ENCODE measurements at places on chromosomes 11 and 22. TPM values are rescaled to one million over a fixed set of nuclear protein-coding genes. Genes with fewer than 3 reads are reported as not detected.

DKK3 gene
- 263 TPM for total RNA-seq

CD3D gene
- total RNA-seq, result not detected

GSTT2 gene
- total RNA-seq, result not detected

PRSS23 gene
- 157 TPM for total RNA-seq

NAV2 gene
- total RNA-seq, result 32.3 TPM

LMO1 gene
- not detected for total RNA-seq

ELP4 gene
- total RNA-seq, result 20.3 TPM

DEFB131B gene
- total RNA-seq, result not detected

USP2 gene
- 1.7 TPM for total RNA-seq

GRCh38 chr11:62656796-62657429, 3.8 kb upstream of the INTS5 start:
- no peak for DNase-seq

- DNase-seq, result no peak
Observed at GRCh38 chr11:68933605-68934320, 30.1 kb downstream of the IGHMBP2 start.

- DNase-seq, result peak; percentile 59
Observed at GRCh38 chr22:19962909-19963806, 21.5 kb upstream of the TXNRD2 start.

DNA sequence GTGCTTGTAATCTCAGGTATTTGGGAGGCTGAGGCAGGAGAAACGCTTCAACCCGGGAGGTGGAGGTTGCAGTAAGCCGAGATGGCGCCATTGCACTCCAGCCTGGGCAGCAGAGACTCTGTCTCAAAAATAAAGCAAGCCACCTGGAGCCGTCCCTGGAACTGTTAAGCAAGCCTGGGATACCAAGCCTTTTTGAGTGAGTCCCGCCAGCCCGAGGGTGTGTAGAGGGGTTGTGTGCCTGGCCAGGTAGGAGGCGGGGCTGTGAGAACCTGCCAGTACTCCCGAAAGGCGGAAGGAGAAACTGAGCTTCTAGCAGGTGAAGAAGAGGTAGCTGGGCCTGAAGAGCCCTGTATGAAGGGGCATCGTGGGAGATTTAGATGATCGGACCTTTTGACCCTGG, 52.4 kb downstream of the TRIOBP start:
- DNase-seq, result no peak

DNA sequence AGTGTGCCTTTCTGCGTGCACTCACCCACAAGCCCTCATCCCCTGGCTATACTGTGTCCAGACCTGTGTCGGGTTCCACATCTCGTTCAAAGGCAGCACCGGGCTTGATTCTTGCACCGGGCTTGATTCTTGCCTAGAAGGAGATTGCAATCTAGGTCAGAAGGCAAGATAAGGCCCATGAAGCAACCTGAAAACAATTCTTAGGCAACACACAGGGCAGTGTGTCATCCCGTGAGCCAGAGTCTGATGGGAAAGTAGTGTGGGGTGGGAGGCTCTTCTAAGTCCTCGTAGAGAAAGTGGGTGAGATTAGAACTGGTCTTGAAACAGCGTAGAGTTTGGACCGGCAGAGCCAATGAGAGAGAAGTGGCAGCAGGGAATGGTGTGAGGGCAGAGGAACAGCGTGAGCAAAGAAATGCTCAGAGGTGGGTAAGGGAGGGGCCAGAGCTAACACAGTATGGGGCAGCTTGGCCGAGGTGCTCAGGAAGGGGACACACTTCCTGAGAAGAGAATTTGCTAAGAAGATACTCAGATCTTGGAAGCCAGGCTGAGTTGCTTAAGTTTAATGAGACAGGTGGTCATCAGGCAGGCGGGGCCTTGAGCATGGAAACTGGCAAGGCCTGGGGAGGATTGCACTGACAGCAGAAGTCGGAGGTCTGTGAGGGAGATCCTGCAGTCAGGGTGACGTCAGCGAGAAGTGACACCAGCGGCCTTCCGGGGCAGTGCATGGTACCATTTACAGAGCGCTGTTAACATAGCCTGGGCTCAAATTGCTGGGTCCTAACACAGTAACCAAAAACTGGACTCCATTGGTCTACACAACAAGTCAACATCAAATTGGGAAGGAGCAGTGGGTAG, 40.7 kb upstream of the DKK3 start:
- no peak for DNase-seq

- no peak for DNase-seq
Observed at GRCh38 chr11:68214173-68215086, 1.3 kb upstream of the KMT5B start.

DNA sequence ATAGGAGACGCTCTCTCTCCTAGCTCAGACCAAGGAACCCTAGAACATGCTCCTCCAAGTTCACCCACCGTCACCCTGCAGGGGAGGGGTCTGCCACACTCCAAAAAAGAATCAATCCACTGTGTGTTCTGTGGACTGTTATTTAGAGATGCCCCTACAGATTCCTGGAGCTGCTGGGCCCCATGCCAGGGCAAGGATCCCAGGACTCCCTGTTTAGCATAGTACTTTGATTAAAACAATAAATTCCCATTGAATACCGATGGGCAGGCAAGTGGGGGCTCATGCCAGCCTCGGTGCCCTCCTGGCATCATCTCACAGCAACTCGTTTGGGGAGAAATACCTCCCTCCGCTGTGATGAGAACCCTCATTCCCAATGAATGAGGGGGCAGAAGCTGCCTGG, 247.5 kb downstream of the ST3GAL4 start:
- no peak for DNase-seq

- DNase-seq, result no peak
Observed at GRCh38 chr11:94738746-94739145, 29.4 kb upstream of the AMOTL1 start.
